ENCODE measurements at places on chromosomes 1 and 21.

DNA sequence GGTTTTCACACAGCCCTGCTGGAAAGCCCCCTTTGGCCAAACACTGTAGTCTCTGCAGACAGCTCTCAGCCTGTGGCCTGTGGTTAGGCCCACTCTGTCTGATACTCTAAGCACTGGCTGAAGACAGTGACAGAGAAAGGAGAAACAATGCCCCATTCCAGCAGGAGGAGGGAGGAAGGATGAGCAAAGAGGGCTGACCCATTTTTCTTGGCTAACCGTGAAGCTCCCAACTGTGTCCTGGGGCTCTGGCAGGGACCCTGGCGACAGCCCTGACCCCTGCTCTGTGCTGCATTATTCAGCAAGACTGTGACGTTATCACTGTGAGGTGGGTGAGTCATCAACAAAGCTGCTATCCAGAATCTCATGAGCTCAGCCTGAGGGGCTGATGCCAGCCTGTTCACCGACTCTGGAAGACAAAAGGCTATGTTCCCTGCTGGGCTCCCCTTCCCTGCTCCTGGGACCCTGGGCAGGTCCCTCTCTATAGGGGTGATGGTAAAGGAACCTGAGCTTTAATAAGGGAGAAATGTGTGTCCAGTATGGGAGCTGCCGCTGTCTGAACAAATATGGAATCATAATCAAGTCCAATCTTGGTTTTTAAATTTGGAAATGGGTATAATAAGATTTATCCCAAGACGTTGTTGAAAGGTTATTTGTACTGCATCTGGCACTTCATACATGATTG, 107.0 kb downstream of the RHOU start:
- no peak for DNase-seq

DNA sequence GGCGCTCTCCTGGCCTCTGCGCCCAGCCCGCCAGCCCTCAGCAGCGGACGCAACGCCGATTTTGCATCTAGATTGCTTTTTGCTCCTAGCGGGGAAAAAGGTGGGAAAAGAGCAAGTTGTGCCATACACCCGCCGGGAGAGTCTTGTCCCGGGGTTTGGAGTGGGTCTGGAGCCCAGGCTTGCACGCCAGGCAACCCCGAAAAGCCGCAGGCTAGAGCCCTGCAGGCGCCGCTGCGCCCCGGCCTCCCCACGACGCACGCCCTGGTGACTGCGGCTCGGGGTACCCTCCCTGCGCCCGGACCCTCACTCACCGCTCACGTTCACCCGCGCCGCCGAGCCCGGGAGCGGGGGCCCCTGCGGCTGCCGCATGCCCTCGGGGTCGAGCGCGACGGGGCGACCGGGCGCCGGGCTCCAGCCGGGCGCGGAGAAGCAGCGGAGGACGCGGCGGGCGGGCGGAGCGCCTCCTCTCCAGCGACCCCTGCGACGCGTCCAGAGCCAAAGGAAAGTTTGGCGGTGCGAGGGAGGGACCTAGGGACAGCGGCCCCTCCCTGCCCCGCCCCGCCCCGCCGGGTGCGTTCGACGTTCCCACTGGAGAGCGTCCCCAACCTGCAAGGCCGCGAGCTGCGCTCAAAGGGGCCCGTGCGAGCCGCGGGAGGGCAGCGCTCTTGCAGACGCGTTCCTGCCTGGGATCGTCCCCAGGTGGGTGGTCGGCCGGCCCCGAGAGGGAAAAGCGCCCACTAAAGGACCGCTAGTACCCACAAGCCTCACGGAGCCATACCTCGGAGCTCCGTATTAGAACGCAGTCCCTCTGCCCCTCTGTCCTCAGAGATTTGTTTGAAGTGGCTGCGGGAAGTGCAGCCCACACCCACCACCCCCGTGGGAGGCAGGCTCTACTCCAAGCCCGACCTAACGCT, at the start of gene LPAR3:
Gene LPAR3, minus strand, starts transcription at position 502 of the 914 bp plus-strand sequence. CDS start 27,086 bp downstream, outside the sequence.
- no peak for DNase-seq

GRCh38 chr1:11746092-11746491, 10.2 kb downstream of the AGTRAP start:
- no peak for DNase-seq

DNA sequence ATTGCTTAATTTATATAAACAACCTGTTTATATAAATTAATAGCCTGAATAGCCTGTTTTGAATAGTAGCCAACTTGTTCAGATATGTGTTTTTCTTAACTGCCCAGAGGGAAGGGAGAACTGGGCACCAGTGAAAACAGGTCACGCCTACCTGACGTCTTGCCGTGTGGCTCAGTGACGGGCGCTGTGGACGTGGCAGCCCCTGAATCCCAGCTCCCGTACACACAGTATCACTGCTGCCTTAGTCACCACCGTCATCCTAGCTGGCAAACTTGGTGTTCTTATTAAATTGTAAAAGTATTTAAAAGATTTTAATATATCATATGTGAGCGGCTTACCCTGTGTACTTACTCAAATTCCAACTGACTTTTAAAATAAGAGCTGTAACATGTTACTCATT, 35.4 kb upstream of the TRAPPC10 start:
- DNase-seq: no peak

DNA sequence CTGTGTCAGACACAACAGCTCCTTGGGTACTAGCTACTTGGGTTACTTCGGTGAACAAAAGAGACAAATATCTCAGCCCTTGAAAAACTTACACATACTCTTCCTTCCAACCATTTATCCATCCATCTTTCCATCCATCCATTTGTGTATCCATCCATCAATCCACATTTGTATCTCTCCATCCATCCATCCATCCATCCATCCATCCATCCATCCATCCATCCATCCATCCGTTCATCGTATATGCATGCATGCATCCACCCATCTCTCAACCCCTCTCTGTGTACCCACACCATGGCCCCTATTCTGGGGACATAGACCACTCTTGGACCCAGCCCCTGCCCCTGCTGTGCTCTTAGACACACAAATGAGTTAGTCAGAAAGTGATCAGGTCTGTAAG, 40.2 kb downstream of the FAAH start:
- no peak for DNase-seq

All from activated naive CD4-positive, alpha-beta T cell (primary cell).